Myocyte (in vitro differentiated cells): ENCODE measurements at places on chromosomes 1 and 21. TPM values are rescaled to one million over a fixed set of nuclear protein-coding genes. Genes with fewer than 3 reads are reported as not detected.
A peak's percentile ranks its signal among the peaks of the same experiment; 100 is the strongest.

- DNase-seq: no peak
Observed at GRCh38 chr21:37682966-37683365, 233.3 kb downstream of the KCNJ6 start.

SHISAL2A gene
- not detected in 2 replicates for total RNA-seq

GRCh38 chr1:229066591-229066990 lies 204.3 kb upstream of the RAB4A start:
- no peak for DNase-seq

DNA sequence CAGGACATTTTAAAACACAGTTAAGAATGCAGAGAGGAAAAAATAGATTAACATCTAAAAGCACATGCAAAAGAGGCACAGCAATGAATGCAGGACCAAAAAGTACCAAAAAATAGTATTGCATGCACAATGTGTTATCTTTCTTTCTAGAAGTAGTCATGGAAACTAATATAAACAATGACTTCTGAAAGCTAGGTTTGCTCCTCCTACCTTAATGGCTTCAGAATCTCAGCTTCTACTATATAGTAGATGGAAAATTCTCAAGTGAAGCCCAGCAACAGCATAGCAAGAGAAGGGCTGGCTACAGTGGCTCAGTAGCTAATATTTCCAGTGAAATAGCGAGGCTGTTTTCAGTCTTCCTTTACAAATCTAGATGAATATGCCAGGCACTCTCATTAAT lies 125.1 kb downstream of the CRB1 start:
- no peak for DNase-seq

DNA sequence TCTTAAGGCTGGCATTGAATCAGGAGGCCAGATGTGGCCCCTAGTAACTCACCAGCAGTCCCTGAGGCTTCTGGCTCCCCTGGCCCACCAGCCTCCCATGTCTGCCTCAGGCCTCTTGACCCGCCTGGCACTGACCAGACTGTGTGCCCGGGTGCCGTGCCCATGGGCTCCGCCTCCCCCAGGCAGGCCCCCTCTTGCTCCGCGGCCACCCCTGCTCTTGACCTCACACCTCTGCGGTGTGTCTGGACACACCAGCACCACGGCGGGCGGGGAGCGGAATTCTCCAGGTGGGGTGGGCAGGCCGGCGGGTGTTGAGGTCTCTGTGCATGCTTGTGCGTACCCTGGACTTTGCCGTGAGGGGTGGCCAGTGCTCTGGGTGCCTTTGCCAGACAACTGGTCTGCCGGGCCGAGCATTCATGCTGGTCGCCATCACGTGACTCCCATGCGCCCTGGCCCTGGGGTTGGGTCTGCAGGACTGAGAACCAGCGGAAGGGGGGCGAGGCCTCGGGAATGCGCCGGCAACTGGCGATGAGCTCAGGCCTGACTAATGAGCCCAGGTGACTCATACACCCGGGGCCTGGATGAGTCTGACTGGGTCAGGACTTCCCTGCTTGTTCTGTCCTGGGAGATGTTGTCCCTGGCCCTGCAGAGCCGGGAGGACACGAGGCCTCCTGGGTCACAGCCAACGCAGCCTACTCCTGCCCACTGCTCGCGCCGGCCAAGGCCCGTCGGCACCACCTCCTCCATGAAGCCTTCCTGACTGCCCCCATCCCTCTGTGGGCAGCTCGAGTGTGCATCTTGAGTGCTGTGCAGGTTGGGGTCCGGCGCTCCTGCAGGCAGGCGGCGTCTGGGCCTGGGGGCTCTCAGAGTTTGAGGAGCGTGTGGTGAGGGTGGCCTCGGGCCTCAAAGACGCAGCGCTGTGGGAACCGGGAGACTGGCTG lies 22.6 kb downstream of the COL18A1 start:
- DNase-seq: peak; percentile 97

SLC26A9 gene
- 0.16 TPM in 1 of 2 replicates, not detected in the other for total RNA-seq

CAMSAP2 gene
- total RNA-seq: 46.4 and 47.9 TPM in 2 replicates

GRCh38 chr1:65276197-65276939 lies 33.0 kb upstream of the DNAJC6 start:
- DNase-seq: no peak

DNA sequence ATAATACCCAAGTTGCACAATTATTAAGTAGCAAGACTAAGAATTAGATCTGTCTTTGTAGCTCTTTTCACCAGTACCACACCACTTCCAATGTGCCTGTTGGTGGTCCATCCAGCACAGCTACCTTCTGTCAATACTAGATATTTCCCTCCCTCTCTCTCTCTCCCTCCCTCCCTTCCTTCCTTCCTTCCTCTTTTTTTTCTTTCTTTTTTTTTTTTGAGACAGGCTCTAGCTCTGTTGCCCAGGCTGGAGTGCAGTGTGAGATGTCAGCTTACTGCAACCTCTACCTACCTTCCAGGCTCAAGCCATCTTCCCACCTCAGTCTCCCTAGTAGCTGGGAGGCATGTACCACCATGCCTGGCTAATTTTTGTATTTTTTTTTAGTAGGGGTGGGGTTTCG lies 21.1 kb downstream of the KPNA6 start:
- no peak for DNase-seq

DCDC2B gene
- 0.11 TPM in 1 of 2 replicates, not detected in the other for total RNA-seq
